Cardiac septum (tissue), 1 donor: ENCODE measurements at places on chromosomes 4 and X. TPM values are rescaled to one million over a fixed set of nuclear protein-coding genes. Genes with fewer than 3 reads are reported as not detected.

The GRXCR1 gene
- not detected for total RNA-seq

GRCh38 chr4:120403296-120403695, 336.6 kb upstream of the MAD2L1 start:
- DNase-seq, result no peak

- DNase-seq, result no peak
Measured at GRCh38 chr4:108601106-108601505, 19.3 kb upstream of the RPL34 start.

- DNase-seq, result no peak
Measured at GRCh38 chr4:93731456-93731855, 97.1 kb upstream of the ATOH1 start.
